ENCODE measurements at places on chromosomes 2 and 18. TPM values are rescaled to one million over a fixed set of nuclear protein-coding genes. Genes with fewer than 3 reads are reported as not detected.

DNA sequence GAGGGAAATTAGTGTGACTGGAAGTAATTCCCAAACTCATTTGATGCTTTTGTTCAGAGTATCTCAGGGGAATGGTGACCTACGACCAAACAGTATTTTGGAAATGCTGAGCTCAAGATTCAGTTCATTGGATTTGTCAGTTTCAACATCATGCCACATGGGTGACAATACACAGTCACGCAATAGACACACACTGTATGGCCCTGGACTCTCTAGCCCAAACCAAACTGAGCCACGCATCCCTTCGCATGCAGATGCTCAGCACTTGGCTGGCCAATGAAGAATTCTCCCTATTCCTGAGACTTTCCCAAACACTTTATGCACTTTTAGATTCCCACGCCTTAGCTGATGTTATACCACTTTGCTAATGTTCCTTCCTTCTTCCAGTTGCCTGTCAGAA lies 10.0 kb downstream of the PDE1A start:
- no peak for DNase-seq

DNA sequence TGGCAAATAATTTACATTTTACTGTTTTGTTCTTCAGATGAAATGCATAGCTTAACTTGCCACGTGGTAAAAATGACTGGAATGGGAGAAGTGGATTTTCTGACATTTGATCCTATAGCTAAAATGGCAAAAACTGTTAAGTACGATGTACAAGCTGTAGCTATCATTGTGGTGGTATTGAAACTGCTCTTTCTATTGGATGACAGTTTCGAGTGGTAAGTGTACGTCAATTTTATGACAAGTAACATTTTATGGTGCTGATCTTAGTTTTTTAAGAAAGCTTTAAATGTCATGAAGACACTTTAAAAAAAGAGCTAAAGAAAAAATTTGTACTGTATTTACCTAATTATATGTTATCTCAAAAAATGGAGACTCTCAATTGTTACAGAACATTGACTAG lies 40.8 kb upstream of the GRHL1 start:
- no peak for DNase-seq

The ANKRD53 gene
- total RNA-seq: 0.70 TPM

DNA sequence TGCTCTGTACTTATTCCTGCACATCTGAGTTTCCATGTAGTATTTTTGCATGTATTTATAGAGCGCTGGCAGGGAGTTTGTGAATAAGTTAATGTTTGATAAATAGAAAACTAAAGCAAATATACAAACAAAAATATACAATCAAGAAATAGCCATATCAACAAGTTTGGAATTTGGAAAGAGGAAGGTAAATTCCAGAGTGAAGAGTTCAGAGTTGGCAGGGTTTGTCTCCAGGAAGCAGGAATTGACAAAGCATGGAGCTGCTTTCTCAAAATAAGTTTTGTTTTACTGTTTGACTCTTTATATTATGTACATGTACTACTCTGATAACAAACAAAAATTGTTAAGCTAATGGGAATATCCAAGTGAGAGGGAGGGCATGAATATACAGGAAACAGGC lies 80.3 kb downstream of the SPOPL start:
- no peak for DNase-seq

GRCh38 chr2:193523662-193524061 lies 1328.9 kb upstream of the TMEFF2 start:
- DNase-seq: no peak

GRCh38 chr2:223041527-223042109 lies 10.4 kb upstream of the KCNE4 start:
- DNase-seq: peak; percentile 59

The RAX gene
- total RNA-seq: not detected

The GCG gene
- total RNA-seq: 55.9 TPM

The TBC1D8 gene
- 16.1 TPM for total RNA-seq

The MROH2A gene
- not detected for total RNA-seq

GRCh38 chr2:51624995-51625394 lies 593.1 kb upstream of the NRXN1 start:
- no peak for DNase-seq

The HRH4 gene
- 0.12 TPM for total RNA-seq

DNA sequence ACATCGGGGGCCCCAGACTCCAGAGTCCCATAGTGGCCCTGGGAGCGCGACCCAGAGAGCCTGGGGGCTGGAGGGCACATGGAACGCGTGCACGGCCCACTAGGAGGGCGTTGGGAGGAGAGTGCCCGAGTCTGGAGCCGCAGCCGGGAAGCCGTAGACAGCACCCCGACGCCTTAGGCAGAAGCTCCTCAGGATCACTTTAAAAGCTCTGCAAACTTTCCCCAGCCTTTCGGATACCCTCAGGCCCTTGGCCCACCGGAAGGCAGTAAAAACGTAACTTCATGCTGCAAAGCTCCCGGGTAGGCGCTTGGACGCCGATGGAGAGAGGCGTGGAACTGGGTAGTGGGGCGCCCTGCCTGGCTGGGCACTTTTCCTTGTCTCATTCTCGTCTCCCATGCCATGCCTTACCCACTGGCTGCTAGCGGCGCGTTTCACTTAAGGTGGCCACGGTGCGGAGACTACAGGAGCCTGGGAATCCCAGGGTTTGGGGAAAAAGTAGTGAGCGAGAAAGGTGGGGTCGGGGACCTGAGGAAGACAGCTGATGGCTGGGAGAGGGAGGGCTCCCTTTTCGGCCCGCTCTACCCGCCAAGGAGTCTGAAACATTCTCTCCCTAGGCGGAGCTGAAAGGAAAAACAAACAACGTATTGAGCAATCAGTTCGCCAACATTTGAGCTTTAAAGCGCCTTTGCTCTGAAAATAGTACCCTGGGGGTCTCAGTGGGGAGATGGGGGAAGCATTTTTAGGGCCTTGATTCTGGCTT lies 141.8 kb downstream of the MEIS1 start:
- no peak for DNase-seq

GRCh38 chr2:30287190-30287840 lies 56.0 kb downstream of the LBH start:
- DNase-seq: no peak

DNA sequence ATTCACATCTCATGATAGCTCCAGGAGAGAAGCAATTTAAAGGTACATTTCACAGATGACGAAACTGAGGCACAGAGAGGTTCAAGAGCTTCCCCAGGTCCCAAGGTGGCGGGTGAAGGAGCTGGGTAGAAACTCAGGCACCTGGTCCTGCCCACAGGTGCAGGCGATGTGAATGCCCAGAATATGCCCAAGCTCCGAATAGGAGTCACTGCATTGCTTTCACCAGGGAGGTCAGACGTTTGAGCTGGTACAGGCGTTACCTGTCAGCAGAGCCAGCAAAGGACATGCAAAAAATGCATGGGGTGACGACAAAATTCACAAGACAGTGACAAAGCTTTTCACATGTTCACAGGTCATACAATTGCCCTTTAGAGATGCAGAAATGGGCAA lies 247.9 kb downstream of the HDAC4 start:
- peak; percentile 14 for DNase-seq

The SULT1C4 gene
- total RNA-seq: 0.46 TPM

The FTCDNL1 gene
- 1.4 TPM for total RNA-seq

The TCF23 gene
- not detected for total RNA-seq

- peak; percentile 30 for DNase-seq
Measured at GRCh38 chr2:219430633-219431615, 3.7 kb upstream of the SPEG start.

- peak; percentile 39 for DNase-seq
Measured at GRCh38 chr18:63974991-63975390, 5.1 kb downstream of the SERPINB8 start.

DNA sequence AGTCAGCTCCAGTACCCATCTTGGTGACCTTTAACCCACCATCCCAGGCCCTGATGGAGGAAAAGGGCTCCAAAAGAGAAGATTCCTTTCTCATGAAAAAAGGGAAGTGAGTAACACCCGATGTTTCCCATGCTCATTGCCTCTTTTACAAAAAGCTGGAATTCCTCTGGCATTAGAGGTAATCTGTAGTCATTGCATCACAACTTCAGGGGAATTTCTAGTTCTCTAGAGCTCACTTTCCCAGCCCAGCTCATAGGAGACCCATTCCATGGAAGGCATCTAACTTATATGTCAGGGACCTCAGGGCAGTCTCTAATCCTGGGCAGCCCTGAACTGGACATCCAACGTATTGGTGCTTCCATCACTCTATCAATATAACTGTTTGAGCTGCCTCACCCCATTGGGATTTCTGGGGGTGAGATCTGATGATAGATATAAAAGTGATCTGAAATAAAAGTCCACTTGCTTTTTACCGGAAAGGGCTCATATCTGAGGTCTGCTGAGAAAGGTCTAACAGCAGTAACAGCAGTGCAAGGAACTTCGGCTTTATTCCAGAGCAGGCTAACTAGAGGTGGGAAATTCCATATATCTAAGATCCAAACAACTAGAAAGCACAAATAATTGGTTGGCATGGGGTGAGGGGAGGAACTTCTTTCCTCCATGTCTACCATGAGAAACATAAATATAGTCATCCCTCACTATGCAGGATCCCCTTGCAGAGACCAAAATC lies 106.1 kb downstream of the ETAA1 start:
- DNase-seq: no peak

DNA sequence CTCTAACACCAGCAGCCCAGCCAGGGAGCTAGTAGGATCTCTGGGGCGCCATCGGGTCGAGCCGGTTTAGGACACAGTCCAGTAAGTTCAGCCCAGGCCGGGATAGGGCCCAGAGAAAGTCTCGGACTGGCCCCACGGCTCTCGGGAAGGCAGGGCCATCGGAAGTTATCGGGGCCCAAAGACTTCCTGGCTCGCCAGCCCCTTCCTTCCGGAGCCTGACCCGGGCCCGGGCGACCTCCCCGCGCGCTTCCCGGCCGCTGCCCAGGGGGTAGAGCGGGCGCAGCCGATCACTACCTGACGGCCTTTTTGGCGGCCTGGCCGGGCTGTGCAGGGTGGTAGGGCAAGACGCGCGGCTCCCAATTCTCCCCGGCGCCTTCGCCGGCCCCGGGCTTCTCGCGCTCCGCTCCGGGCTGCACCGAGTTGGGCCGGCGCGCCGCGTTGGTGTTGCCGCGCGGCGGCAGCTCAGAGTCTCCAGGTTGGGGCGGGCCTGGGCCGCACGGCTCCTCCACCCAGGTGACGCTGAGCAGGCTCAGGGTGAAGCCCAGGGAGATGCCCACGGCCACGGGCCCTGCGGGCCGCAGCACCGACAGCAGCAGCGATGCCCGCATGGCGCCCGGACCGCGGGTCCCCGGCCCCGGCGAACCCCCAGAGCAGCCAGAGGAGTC lies 546 bp downstream of the CHPF start:
- DNase-seq: peak; percentile 45

The NEU4 gene
- 32.3 TPM for total RNA-seq

The MYCN gene
- 0.76 TPM for total RNA-seq

DNA sequence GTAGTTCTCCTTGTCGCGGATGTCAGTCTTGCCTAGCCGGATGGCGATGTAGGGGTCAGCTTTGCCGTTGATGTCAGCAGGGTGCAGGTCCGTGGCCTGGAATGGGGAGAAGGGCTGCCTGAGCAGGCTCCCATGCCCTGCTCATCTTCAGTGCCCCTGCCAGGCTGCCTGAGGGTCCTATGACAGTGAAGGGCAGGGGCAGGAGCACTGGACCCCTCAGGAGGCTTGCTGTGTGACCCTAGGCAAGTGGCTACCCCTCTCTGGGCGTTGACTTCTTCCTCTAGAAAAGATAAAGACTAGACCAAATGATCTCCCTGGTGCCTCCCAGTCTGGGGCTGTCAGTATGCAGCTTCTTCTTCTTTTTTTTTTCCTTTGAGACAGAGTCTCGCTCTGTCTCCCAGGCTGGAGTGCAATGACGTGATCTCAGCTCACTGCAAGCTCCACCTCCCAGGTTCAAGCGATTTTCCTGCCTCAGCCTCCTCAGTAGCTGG lies 11.9 kb downstream of the OTOF start:
- DNase-seq: no peak

DNA sequence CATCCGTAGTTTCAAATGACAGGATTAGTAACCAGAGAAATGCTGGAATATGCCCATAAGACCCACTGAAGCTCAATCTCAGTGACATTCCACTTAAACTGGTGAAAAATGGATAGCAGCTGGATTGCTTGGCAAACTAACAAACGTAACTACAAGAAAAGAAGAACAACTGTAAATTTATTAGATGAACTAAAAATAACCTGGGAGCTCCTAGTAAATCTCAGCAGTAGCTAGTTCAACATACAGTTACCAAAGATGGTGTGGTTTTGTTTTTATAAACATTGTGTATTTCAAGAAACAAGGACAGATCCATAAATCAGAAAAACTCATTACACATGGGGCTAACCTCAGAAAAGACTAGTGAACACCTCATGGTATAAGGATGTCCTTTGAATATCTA lies 531.9 kb downstream of the XIRP2 start:
- DNase-seq: no peak

DNA sequence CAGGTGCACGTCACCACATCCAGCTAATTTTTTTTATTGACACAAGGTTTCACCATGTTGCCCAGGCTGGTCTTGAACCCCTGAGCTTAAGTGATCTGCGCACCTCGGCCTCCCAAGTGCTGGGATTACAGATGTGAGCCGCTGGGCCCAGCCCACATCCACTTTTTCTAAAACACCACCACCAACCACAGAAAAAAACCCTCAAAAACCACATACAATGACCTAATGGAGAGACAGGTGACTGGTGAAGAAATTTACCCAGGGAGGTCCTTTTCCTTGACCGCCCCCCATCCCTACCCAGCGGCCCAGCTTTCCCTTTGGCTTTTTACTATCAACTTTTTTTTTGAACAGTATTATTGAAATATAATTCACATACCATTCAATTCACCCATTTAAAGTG lies 47.9 kb downstream of the CACNB4 start:
- no peak for DNase-seq

GRCh38 chr2:3899536-3900155 lies 196.3 kb downstream of the DCDC2C start:
- no peak for DNase-seq

DNA sequence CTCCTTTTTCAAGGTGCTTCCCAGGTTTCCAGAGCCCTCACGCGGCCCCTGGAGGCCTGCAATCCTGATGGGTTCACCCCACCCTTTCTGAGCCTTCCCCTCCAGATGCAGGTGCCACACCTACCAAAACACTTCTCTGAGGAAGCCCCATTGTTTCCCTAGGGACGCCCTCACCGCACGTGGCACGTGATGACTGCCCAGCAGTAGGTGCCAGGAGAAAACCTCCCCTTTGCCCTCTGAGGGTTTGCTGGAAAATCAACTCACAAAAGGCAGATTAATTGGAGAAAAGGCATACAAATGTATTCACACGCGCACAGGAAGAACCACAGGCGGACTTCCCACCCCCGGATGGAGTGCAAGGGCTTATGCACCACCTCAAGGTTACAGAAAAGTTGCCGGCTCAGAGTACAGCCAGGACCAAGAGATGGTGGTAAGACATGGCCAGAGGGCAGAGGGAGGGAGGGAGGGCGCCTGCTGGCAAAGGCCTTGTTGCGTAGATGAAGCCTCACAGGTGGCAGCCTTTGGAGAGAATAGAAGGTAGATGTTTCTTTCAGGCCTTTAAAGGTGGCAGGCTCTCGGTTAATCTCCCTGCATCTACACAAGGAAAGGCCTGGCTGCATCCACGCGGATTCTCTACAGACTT lies 269.4 kb upstream of the RAB6C start:
- DNase-seq: no peak

All from left colon (tissue), 2 donors.